Uterine smooth muscle cell (primary cell): ENCODE measurements at places on chromosomes 5 and 9. TPM values are rescaled to one million over a fixed set of nuclear protein-coding genes. Genes with fewer than 3 reads are reported as not detected.

Gene ARHGEF39
- 0.87 and 4.4 TPM in 2 replicates for total RNA-seq

Gene HNRNPH1
- total RNA-seq, result 519 and 777 TPM in 2 replicates

Gene ISCA1
- 15.5 and 17.5 TPM in 2 replicates for total RNA-seq

Gene GHR
- 1.9 and 2.5 TPM in 2 replicates for total RNA-seq

Gene GDF9
- total RNA-seq, result 0.11 and 0.12 TPM in 2 replicates

Gene SEMA6A
- 0.12 and 0.44 TPM in 2 replicates for total RNA-seq

Gene CCL27
- total RNA-seq, result 0.11 TPM in 1 of 2 replicates, not detected in the other

Gene PIP5K1B
- total RNA-seq, result under 0.01 TPM in 1 of 2 replicates, not detected in the other

Gene PRR16
- total RNA-seq, result 5.9 and 12.7 TPM in 2 replicates

Gene PCDHA9
- total RNA-seq, result 0.11 and 0.12 TPM in 2 replicates

Gene PCDHGC4
- 2.2 and 2.4 TPM in 2 replicates for total RNA-seq

Gene ACOT12
- 0.37 and 0.89 TPM in 2 replicates for total RNA-seq

Gene PTPA
- total RNA-seq, result 121 and 129 TPM in 2 replicates

Gene WHRN
- total RNA-seq, result 1.5 and 3.4 TPM in 2 replicates

Gene YTHDC2
- total RNA-seq, result 26.2 and 30.4 TPM in 2 replicates
